ENCODE measurements at places on chromosomes 3 and 15.

DNA sequence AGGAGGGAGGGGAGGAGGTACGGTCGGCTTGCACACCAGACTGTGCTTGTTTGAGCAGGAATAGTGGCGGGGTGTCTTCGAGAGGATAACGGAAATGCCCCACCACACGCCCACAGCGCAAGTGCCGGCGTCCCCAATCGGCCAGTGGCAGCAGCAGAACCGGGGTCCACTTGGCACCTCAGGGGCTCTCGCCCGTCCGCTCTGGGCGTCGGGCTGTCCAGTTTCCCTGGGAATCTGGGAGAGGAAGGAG lies 53.7 kb downstream of the CCDC54 start:
- no peak for DNase-seq

- no peak for DNase-seq
Observed at GRCh38 chr3:26622621-26623418, at the start of gene LRRC3B. TSS of gene LRRC3B (plus strand) at chr3:26622772. CDS start at chr3:26709673, 86,901 bp downstream.

GRCh38 chr3:49553692-49554632 lies at the start of gene BSN:
TSS of gene BSN (plus strand) at chr3:49554477. CDS start at chr3:49554603, 126 bp downstream.
- peak; percentile 76 for DNase-seq

DNA sequence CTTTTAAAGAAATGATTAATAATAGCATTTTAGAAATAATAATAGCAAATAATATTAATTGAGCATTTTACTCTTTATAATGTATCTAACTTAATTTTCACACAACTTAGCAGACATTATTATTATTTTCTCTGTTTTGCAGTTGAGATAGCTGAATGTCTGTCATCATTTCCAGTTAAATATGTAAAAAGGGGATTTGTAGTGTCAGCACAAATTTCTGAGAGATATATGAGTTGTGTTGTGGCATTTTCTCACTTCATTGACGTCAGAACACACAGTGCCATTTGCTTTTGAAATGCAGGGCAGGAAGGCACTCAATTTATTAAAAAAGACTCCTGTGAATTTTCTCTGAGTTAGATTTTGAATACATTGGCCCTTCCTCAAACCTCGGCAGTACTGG lies 111.0 kb downstream of the GRM7 start:
- no peak for DNase-seq

GRCh38 chr3:128011140-128011539 lies 41.1 kb upstream of the SEC61A1 start:
- no peak for DNase-seq

DNA sequence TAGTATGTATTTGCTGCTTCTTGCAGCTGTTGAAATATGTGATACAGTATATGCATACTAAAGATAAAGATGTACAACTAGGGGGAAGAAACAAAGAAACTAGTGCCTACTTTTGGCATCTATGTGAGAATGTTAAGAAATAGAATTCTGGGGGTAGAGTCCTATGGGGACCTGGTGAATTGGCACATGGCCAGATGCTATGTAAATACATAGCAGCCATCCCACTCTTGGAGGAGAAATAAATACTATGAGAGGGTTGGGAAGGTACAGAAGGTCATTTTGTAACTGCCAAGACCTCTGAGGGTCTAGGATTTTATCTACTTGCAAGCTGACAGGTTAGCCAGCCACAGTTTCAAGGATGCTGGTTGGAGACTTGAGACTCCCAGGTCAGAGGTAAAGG lies 298.3 kb upstream of the TBL1XR1 start:
- DNase-seq = no peak

- DNase-seq = no peak
Observed at GRCh38 chr15:47908486-47908885, 191.2 kb downstream of the SEMA6D start.

- DNase-seq = no peak
Observed at GRCh38 chr3:53171064-53171418, 10.0 kb downstream of the PRKCD start.

GRCh38 chr15:82680200-82681102 lies 29.2 kb downstream of the AP3B2 start:
- peak; percentile 55 for DNase-seq

DNA sequence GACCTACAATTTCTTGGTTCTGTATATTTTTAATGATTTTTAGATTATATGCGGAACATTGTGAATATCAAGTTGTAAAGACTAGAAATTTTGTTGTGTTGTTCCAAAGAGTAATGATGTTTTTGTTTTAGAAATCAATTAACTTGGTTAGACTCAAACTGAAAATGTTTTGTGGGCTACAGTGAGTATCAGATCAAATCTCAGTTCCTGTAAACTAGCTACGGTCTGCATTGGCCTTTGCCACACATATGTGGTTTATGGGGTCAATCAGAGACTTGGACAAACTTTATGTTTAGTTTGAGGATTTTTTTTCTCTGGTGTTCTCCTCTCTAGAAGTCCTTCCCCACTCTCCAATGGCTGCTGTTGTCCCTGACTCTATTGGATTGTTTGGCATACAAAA lies 308.0 kb upstream of the THRB start:
- DNase-seq = no peak

DNA sequence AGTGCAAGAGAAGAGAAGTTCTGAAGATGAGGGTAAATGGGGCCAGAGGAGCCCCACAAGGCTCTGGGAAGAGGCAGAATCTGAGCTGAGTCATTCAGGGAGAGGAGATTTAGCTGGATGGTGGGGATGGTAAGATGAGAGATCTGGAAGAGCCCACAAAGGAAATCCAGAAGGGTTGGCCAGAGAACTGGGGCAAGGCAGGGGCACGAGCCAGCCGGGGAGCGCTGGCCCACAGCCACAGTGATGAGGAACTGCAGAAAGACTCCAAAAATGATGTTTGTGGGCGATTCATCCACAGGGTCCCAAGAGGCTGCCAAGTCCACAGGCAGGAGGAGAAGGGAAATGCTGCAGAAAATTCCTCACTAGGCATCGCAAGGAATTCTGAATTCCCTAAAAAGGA lies 75.9 kb upstream of the ATP2B2 start:
- DNase-seq = no peak

GRCh38 chr3:149400645-149401044 lies 23.2 kb upstream of the TM4SF1 start:
- DNase-seq = no peak

DNA sequence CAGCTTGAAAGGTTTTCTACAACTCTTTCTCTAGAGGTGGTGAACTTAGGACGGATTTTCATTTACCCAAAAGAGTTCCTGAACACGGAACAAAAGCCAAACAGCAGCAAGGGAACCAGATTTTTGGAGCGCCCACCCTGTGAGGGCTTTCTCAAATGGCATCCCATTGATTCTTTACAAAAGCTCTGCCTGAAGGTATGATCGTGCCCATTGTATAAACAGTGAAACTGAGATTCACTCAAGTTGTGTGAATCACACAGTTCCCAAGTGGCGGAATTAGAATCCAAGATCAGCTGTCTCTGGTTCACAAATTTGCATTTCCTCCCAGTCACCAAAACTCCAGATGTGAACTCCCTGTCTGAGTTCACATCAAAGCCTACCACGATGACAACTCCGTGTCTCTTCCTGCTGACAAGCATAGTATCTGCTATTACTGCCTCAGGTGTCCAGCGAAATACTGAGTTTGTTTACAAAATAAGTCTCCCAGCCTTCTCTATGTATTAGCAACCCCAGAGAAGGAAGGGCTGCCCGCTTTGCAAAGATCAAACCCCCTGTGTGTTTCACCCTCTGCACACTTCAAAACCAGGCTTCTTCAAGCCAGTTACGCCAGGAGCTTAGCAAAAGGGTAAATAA lies 235.9 kb upstream of the ST8SIA2 start:
- DNase-seq = no peak

GRCh38 chr3:122931636-122932035 lies 95.9 kb downstream of the SEMA5B start:
- DNase-seq = no peak

DNA sequence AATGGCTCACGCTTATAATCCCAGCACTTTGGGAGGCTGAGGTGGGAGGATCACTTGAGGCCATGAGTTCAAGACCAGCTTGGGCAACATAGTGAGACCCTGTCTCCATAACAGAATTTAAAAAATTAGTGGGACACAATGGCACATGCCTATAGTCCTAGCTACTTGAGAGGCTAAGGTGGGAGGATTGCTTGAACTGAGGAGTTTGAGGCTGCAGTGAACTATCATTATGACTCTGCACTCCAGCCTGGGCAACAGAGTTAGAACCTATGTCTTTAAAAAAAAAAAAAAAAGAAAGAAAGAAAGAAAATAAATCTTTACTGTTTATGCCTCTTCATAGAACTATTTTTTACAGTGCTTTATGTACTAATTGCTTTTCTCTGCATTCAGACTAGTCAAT lies 84.6 kb upstream of the LMOD3 start:
- DNase-seq = no peak

GRCh38 chr15:89822951-89823711 lies 8.5 kb upstream of the ANPEP start:
- DNase-seq = no peak

GRCh38 chr3:140319739-140320138 lies 358.1 kb upstream of the TRIM42 start:
- DNase-seq = no peak

DNA sequence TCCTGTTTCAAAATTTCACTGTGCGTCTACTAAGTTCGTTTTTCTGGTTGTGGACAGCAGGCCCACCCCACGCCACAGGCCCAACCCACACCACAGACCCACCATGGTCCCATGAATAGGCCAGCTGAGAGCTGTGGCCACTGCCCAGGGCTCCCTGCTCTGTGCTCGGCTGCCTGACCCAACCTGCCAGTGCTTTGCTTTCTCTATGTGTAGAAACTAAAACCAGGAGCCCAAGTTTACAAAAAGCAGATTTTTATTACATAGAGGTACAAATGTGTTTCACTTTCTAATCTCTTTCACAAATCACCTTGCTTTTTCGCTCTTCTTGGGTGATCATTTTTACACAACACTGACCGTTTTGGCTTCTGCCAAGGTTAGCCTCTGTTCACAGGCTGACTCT lies 69.1 kb downstream of the HERC2 start:
- DNase-seq = no peak

- no peak for DNase-seq
Observed at GRCh38 chr3:177169936-177170722, 27.2 kb downstream of the TBL1XR1 start.

- DNase-seq = no peak
Observed at GRCh38 chr3:196883361-196883760, 15.6 kb downstream of the SENP5 start.

DNA sequence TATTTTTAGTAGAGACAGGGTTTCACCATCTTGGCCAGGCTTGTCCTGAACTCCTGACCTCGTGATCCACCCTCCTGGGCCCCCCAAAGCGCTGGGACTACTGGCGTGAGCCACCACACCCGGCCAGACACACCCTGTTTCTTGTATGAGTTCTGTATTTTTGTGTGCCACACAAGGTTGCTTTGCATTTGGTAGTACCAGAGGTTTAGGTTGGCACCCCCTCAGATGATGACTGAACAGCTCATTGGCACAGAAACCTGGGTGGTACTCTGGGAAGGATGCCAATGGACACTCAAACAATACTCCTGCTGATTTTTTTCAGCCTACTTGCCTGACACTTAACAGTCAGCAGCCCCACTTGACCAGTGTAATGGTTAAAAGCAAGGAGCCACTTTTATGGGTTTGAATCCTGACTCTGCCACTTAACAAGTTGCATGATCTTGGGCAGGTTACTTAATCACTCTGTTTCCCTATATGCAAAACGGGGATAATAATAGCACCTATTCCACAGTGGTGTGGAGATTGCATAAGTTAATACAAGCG lies 39.2 kb upstream of the BCL2A1 start:
- DNase-seq = no peak

DNA sequence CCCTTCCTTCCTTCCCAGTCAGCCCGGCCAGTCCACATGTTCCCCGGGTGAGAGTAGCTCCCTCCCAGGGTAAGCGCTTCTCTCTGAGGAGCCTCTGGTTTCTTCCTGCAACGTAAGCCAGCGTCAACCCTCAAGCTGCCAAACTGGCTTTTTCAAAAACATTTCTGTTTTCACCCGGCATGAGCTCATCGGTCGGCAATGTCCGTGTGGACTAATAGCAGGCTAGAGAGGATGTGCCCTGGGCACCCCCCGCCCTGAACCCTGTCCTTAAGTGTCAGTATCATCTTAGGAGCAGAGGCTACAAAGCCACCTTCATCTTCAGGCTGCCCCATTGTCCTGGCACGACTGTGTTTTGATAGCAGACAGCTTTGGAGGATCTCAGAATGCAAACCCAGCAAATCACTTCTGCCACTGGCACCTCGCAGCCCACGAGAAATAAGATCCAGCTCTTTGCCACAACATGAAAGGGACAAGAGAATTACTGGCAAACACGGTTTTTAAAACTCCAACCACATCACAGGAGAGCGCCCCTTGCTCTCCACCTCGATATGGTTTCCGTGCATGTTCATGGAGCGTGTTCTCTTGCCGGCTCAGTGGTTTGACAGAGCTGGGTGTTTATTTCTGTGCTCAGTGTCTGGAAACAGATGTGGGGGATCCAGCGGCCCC lies 9.9 kb downstream of the ALDH1A3 start:
- DNase-seq = no peak

- no peak for DNase-seq
Observed at GRCh38 chr3:184175981-184176376, 1.3 kb downstream of the AP2M1 start.

GRCh38 chr15:75081150-75081549 lies 57.8 kb downstream of the PPCDC start:
- DNase-seq = no peak

GRCh38 chr15:44971036-44971435 lies 14.5 kb downstream of the TERB2 start:
- DNase-seq = no peak

- no peak for DNase-seq
Observed at GRCh38 chr3:98508582-98508981, 11.1 kb downstream of the OR5K2 start.

- no peak for DNase-seq
Observed at GRCh38 chr3:129033633-129034321, 26.8 kb upstream of the GP9 start.

DNA sequence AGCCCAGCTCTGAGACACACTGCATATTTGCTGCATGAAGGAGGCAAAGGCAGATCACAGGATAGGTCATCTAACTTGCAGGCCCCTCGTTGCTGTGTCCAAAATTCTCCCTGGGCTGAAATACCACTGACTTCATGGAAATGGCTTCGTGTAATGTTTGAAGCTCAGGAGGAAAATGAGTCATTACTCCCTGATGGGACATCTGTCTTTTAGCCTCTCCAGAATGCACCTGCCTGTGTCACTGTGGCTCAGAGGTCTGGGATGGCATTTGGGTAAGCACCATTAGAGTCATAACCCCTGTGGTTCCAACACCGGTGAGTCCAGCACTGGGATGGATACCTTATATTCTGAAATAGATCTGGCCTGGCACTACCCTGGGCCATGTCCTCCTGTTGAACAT lies 51.5 kb downstream of the IL12A start:
- no peak for DNase-seq

All from activated naive CD4-positive, alpha-beta T cell (primary cell).